ENCODE measurements at places on chromosomes 12 and 14.
A peak's percentile ranks its signal among the peaks of the same experiment; 100 is the strongest.

DNA sequence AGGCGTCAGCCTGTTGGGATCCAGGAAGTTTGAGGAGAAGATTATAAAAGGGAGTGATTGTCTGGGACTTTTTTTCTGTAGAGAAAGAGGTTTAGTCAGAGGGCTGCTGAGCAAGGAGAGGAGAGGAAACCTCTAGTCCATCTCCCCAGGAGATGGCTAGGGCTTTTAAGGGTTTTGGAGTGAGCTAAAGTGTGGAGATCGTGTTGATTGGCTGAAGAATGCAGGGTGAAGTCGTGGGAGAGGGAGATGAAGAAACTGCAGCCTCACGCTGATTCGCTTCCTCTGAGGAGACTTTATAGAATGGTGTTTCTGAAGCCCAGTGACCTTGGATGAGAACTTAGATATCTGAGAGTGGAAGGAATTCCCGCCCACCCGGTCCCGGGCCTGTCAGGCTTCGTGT, 193.7 kb upstream of the PWP1 start:
- DNase-seq, result no peak

DNA sequence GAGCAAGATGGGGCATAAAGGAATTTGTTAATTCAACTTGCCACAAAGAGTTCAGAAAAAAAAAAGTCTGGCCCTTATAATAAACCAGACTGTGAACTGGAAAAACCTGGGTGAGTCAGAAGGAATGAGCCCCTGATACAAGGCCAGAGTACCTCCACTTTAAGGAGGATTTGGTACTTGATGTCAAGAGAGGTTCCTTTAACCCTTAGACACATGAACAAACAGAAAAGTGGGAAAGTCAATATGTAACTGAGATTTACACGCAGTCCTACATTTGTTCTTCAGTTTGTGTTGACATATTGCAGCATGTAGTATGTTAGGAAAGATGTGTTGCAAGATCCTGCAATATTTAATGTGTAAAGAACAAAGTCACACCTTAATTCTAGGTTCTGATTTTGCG, 14.2 kb upstream of the SLC38A4 start:
- no peak for DNase-seq

DNA sequence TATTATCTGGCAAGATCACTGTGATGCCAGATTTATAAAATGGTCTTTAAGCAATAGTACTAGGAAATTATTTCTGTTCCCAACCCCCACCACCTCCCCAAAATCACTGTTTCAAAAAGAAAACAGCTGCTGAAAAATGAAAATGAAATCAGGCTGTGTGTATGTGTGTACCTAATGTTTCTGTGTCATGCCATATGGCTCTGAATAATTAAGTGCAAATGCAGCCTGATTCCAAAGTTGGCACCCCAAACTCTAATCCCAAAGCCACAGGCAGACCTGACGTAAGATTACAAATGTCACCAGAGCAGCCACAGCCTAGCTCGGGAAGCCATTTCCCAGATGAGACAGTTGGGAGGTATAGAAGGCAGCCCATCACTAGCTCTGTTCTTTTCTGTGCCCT, 175.5 kb downstream of the MED13L start:
- DNase-seq, result no peak

GRCh38 chr12:164207-164606, 49.8 kb downstream of the SLC6A12 start:
- peak; percentile 67 for DNase-seq

DNA sequence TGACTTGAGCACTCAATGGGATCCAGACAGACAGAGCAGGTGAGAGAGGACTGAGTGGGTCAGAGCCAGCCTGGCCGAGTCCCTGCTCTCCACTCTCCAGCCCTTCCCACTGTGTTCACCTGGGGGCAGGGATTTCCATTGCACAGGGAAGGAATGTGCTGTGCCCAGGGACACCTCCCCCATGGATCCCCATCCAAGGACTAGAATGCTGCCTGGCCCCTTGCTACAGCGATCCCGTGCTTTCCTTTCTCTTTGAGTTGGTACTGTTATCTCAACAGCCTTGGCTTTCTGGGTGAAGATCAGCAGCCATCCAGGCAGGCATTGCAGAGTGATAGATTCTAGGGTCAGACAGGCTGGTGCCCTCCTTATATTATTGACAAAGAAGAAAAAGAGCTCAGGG, 60.3 kb upstream of the DLK1 start:
- DNase-seq, result no peak

GRCh38 chr12:4717806-4718205, 2.4 kb upstream of the GALNT8 start:
- DNase-seq, result no peak

GRCh38 chr12:42982828-42983227, 393.3 kb upstream of the PRICKLE1 start:
- no peak for DNase-seq

DNA sequence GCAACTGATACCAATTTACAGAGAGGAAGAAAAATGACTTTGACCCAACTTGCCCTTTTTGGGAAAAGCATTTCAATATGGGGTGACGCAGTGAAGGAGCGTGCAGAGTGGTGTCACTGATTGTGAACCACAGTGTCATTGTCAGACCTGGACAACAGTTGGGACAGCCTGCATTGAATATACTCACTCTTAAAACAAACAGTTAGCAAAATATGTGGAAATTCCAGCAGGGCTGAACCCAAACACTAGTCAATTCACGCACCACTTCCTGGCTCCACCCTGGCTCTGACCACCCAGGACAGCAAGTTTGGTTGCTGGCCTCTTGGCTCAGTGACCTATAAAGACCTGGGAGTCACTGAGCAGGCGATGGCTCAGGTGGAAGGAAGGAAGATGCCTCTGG, 61.3 kb downstream of the NOS1 start:
- DNase-seq, result no peak

- no peak for DNase-seq
These were observed 781 bp downstream of the ADGRD1 start for GRCh38 chr12:130954544-130954831.

DNA sequence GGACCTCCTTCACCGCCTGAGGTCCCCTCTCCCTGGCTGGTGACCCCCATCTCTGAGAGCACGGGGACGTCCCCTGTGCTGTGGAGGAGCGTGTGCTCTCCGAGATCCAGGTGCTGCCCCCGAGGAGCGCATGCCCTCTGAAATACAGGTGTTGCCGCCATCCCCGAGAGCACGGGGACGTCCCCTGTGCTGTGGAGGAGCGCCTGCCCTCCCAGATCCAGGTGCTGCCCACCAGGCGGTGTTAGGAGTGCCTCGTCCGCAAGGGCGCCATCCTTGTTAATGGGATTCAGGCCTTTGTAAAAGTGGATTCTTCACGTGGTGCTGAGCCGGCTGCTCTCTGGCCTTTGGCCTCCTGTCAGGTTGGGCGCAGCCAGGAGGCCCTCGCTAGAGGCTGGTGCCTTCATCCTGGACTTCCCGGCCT, 10.1 kb downstream of the NOC4L start:
- no peak for DNase-seq

GRCh38 chr12:56220611-56221231, 1.0 kb downstream of the RNF41 start:
- no peak for DNase-seq

- no peak for DNase-seq
These were observed 64.8 kb downstream of the DRAM1 start for GRCh38 chr12:101942250-101942605.

GRCh38 chr14:69956970-69957369, 77.8 kb downstream of the SMOC1 start:
- DNase-seq, result no peak

GRCh38 chr12:19597167-19598026, 158.1 kb downstream of the AEBP2 start:
- no peak for DNase-seq

- no peak for DNase-seq
These were observed 38.0 kb downstream of the LGR5 start for GRCh38 chr12:71477609-71478008.

DNA sequence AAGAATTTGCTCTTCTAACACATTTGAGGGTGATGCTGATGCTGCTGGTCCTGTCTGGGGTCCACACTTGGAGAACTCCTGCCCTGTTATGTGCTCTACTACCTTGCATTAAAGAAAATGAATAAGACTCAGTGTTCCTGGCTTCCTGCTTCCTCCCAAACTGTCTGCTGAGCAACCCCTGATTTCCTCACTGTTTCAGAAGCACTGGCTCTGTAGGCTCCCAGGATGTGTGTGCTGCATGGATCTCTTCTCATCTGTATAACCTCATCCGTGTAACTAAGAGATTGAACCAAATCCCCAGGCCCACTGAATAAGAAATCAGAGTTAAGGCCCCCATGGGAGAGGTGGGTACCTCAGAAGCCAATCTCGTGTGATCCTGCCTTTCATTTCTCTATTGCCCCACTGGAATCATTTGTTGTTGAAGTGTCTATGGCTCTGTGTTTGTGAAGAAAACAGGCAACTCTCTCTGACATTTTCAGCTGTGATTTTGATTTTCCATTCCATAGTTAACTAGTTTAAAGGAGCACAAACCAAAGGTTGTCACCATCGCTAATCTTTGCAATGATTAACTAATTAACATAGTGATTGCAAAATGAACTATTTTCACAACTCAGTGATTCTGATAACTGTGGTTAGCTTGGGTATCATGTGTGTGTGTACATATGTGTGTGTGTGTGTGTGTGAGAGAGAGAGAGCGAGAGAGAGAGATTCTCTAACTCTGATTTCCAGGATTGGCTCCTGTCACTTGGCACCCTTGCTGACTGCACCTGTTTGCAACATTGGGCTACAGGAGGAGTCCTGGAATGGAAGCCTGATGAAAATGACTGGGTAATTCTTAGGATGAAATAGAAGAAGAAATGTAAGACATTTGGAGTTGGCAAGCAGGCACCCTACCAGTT, 196.2 kb downstream of the SLC38A4 start:
- no peak for DNase-seq

DNA sequence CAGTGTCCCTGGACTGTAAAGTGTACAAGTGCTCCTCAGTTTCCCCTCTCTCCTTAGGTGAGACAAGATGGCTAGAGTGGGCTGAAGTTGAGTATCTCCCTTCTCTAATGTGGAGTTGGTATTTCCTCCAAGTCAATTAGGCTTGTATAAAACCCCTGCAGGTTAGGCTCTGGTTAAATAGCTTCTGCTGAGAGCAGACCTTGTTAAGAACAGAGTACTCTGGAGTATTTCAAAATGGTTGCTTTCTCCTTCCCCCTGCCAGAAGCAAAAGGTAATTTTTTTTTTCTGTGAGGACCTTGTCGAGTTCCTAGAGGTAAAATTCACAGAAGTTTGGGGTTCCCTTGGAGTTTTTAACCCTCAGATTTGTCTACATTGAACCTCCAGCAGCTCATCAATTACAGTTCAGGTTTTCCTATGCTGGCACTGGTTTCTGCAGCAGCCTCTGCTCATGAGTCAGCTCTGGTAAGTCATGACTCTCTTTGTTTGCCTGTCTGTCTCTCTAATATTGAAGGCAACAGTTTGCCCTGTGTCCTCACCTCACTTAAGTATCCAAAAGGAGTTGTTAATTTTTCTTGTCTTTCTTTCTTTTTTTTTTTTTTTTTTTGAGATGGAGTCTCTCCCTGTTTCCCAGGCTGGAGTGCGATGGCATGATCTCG, 27.8 kb upstream of the GLIPR1 start:
- no peak for DNase-seq

GRCh38 chr12:112598626-112599025, 179.9 kb downstream of the PTPN11 start:
- no peak for DNase-seq
